Hair follicular keratinocyte (primary cell): ENCODE measurements at places on chromosomes 3 and 15. TPM values are rescaled to one million over a fixed set of nuclear protein-coding genes. Genes with fewer than 3 reads are reported as not detected.

Gene RETNLB
- total RNA-seq: not detected in 2 replicates

Gene ITPKA
- total RNA-seq: 0.62 and 1.8 TPM in 2 replicates

Gene FBLN2
- 0.86 and 2.3 TPM in 2 replicates for total RNA-seq

Gene FETUB
- not detected in 2 replicates for total RNA-seq

Gene AQR
- 16.4 and 20.1 TPM in 2 replicates for total RNA-seq

Gene TMCO5A
- not detected in 2 replicates for total RNA-seq

Gene TUSC2
- 38.6 and 39.7 TPM in 2 replicates for total RNA-seq

Gene SAMMSON
- total RNA-seq: not detected in 2 replicates
